ENCODE measurements at places on chromosomes 2 and 18.

GRCh38 chr2:7057865-7058400 lies 140.7 kb downstream of the RNF144A start:
- no peak for DNase-seq

DNA sequence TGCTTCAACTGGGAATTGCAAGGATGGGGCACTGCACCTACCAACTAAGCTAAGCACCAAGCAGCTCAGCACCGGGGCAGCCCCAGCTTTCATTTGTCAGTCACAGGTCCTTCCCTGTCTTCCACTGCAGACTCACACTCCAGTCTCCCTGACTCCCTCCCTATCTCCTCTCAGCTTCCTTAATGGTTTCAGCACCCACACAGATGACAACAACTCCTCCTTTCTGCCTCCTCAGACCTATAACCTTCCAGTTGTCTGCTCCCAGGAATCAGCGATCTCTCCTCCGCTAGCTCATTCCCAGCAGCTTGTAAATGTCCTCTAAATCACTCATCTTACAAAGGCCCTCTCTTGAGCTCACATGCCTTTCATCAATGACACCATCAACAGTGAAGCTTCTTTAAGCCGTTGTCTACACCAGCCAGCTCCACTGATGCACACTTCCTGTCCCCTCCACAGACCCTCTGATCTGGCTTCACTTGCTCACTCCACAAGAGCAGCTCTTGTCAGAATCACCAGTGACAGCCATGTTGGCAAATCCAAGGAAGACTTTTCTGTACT lies 32.1 kb downstream of the CLASP1 start:
- no peak for DNase-seq

DNA sequence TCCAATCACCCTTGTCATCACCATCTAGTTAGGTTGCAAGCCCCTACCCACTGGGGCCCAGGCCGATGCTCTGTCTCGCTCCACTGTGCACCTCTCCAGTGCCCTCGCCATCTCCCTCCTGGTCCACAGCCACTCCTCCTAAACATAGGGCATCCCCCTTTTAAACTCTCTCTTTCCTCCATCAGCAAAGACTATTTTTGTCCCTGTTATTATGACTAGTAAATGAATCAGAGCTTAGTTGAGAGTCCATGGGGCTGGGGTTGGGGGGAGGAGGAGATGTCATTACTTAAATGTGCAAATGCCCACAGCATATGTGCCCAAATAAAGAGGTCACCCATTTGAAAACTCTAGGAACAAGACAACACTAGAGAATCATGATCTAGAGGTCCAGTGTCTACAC lies 167.4 kb downstream of the TRABD2A start:
- no peak for DNase-seq

DNA sequence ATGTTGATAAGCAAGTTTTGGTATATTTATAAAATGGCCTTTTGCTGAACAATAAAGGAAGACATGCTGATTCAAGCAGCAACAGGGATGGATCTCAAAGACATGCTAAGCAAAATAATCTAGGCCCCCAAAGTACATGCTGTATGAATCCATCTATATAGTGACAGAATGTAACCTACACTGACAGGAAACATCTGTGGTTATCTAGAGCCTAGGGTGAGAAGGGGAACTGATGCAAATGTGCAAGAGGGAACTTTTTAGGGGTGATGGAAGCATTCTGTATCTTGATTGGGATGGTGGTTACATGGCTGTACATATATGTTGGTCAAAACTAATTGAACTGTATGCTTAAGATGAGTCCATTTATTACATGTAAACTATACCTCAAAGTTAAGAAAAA lies 24.2 kb downstream of the CNRIP1 start:
- DNase-seq = no peak

GRCh38 chr2:43495727-43496126 lies 100.1 kb downstream of the THADA start:
- DNase-seq = no peak

- DNase-seq = no peak
Observed at GRCh38 chr2:107242811-107243210, 356.8 kb upstream of the ST6GAL2 start.

- DNase-seq = no peak
Observed at GRCh38 chr2:20153131-20153851, 71.6 kb downstream of the SDC1 start.

DNA sequence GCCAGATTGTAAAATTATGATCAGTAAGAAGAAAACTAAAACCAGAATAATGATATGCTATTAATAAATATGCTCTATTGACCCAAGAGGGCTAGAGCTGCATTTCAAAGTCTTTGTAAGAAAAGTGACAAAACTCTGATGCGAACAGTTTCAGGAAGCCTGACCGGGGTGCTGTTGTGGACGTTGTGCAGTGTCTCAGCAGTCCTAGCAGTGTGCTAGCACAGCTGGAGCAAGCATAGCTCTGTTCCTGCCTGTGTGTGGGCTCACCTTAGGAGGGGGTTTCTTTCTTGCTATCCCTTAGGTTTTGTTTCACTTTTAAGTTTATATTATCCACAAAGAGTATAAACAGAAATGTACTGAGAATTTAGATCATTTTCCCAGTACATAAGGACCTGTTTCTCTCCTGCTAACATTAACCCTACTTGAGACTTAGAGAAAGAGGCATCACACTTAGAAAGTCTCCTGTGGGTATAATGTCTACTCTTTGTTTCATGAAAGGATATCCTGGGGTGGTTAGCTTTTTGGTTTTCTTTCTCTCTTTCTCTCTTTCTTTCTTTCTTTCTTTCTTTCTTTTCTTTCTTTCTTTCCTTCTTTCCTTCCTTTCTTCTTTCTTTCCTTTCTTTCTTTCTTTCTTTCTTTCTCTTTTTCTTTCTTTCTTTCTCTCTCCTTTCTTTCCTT lies 124.5 kb downstream of the TMEM182 start:
- no peak for DNase-seq

- no peak for DNase-seq
Observed at GRCh38 chr2:232573771-232574435, 23.4 kb downstream of the EIF4E2 start.

DNA sequence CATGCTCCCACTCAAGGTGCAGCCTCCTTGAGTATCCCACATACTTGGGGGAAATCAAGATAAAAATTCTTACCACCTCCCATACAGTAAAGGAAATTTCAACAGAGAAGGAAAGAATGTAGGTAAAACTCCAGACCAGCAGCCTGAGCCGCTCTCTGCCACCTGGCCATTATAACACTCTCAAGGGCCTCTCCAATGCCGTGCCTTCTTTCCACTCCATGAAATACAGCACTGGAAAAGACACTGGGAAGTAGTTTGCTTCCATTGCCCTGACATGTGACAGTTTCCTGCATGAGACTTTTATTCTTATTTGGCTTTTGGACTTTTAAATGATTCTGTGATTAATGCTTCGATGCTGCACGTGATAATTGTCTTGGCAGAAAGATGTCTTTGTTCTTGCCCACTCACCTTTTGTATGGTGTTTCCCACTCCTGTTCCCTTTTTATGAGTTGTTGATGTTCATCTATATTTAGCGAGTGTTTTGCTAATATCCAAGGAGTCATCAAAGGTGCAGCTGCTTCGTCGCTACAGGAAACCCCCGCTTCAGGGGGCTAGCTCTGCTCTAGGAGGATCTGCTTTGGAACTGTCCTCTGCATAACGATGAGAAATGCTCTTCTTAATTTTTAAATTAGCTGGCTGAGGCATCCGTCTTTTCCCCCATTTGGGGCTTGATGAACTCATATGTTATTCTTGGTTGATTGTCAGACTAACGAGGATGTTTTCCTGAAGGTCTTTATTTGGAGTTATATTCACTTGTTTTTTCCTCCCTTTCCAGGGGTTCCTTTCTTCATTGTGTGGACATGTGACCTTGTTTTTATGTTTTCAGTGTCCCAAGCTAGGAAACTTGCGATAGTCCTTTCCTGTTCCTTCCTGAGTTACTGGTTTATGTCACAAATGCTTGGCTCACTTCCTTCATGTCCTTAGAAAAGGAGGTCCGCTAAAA lies 179.4 kb downstream of the TXNL1 start:
- DNase-seq = no peak

GRCh38 chr2:217732992-217733391 lies 269.8 kb downstream of the TNS1 start:
- DNase-seq = no peak

DNA sequence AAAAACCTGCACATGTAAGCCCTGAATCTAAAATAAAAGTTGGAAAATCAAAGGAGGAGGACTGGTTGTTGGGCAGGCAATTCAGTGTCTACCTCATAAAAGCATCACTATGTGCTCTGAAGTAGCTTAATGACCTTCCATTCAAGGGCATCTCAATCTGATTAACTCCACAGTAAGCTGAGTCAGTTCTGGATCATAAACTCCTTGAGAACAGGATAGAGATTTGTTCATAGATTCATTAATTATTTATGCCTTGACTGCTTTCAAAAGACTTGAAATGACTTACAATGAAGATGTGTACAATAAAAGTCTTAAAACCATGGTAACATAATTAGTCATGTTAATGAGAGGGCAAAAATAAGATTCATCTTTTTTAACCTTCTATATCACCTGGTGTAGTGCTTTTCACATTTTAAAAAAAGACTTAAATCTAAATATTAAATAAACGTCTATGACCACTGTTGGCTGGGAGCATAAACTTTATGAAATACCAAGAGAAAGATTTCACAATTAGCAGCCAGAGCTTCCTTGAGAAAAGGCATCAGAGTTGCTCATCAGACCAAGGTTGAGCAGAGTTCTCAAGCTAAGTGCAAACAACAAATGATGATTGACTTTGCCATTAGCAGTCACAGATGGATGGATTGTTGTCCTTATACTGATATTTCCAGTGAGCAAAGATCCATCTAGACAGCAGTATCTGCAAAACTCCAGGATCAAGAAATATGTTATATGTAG lies 237.3 kb upstream of the THUMPD2 start:
- DNase-seq = no peak

DNA sequence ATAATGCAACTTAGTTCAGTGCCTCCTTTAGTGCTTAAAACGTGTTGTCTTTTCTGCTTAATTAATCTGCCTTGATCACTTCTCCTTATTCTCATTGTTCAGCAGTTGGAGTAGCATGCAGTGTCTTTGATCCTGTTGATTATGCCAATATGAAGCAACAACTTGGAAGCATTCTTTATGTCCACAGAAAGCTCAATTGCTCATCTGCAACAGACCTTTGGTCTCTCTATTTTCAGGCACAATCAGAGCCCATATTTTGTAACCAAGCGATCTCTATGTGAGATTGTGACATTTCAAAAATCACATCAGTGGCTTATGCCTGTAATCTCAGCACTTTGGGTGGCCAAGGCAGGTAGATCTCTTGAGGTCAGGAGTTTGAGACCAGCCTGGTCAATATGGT lies 217.3 kb downstream of the NYAP2 start:
- DNase-seq = no peak

DNA sequence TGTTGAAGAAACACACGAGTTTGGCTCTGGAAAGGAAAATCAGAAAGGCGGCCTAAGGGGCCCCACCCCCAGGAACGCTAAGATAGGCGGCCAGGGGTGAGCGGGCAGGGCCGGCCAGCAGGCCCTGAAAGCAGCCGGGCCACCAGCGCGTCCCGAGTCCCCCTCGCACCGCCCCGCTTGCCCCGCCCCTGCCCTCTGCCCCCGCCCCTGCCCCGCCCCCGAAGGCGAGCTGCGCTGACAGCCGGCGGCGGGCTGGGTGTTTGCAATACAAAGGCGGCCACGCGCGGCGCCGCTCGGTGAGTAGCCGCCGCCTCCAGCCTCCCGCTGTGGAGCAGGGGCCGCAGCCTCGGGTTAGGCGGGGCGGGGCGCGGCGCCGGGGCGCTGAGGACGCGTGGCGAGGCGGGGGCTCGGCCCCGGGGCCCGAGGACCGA lies at the start of gene LPIN1:
Gene LPIN1 (plus strand): TSS at position 257 of the 431 bp plus-strand sequence. CDS start 18,910 bp downstream, outside the sequence.
- DNase-seq = peak; percentile 88

DNA sequence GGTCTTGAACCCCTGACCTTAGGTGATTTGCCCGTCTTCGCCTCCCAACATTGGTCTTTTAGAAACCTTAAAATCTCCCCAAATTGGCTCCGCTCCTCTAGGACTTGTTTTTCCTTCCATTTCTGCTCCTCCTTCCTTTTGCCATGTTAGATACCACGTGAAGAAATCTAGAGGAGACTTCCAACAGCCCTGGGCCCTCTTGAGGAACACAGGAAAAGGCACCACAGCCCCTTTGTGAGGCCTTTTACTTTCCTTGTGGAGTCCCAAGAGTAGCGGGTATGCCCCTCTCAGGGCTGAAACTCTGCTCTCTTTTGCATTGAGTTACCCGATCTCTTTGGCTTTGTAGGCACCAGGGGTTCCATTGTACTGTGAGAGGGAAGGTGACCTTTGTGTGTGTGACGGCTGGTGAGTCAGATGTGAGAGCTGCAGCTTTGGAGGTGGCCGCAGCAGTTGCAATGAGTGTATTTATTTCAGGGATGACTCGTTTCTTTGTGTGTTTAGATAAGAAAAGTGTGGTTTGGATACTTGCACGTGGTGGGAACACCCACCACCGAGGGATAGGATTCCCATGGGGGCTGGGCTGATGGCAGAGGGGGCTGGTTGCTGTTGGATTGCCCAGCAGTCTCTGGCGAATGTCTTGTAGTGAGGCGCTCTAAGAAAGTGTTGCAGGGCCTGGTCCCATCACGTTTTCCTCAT lies 218.4 kb upstream of the HS6ST1 start:
- no peak for DNase-seq

DNA sequence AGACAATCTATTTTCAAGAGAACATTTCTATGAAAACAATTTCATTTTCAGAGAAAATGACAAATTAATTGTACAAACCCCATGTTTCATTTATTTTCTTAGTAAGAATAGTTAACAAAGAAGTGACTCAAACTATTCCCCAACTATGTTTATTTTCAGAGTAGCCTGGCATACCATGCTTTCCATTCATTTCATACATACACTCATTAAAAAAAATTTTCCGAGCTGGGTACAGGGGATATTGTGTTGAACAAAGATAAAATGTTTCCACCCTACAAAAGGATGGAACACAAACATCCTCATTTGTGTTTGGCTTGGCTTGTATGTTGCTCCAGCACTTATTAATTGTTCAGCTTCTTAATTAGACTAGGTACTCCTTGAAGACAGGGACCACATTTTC lies 331.4 kb downstream of the EXOC6B start:
- no peak for DNase-seq

GRCh38 chr2:40937284-40937683 lies 485.4 kb upstream of the SLC8A1 start:
- no peak for DNase-seq

GRCh38 chr18:67582488-67582887 lies 66.0 kb upstream of the DSEL start:
- no peak for DNase-seq

- no peak for DNase-seq
Observed at GRCh38 chr2:120277505-120278205, 25.0 kb downstream of the RALB start.

- no peak for DNase-seq
Observed at GRCh38 chr2:60358476-60358875, 195.0 kb downstream of the BCL11A start.

GRCh38 chr2:45276914-45277313 lies 267.7 kb upstream of the SIX2 start:
- no peak for DNase-seq
